ENCODE measurements at places on chromosomes 5 and 9.

GRCh38 chr5:78912085-78912771 lies 72.9 kb downstream of the ARSB start:
- no peak for DNase-seq

- no peak for DNase-seq
Measured at GRCh38 chr5:22354956-22355355, 498.2 kb downstream of the CDH12 start.

- no peak for DNase-seq
Measured at GRCh38 chr5:162654661-162655405, 587.3 kb downstream of the GABRG2 start.

DNA sequence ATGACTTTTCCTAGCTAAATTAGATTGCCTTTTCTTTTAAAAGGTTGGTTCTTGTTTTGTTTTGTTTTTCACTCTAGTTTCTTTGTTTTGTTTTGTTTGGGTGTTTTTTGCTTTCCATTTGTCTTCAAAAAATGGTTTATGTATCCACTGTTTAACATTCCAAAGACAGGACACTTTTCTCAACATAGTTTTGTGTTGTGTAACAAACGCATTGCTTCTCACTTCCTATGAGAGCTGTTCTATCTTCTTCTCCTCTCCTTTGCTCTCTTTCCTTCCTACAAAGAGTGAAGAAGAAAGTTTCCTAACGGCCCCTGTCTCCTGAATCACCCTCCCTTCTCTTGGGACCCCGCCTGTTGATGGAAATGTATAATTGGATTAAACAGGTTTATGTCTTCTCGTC lies 539.7 kb downstream of the ACTL7B start:
- no peak for DNase-seq

- no peak for DNase-seq
Measured at GRCh38 chr9:121447321-121447834, 52.3 kb downstream of the GGTA1 start.

DNA sequence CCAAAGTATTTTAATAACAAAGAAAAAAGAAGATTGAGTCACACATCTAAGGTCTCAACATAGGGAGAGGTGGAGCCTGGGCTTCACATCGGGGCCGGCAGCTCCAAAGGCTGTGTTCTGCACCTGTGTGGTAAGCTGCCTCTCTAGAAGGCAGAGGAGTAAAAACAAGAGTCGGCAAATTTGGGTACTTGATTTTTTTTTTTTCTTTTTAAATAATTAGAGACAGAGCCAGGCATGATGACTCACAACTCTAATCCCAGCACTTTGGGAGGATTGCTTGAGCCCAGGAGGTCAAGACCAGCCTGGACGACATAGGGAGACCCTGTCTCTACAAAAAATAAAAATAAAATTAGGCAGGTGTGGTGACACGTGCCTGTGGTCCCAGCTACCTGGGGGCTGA lies 4.7 kb downstream of the URM1 start:
- no peak for DNase-seq

DNA sequence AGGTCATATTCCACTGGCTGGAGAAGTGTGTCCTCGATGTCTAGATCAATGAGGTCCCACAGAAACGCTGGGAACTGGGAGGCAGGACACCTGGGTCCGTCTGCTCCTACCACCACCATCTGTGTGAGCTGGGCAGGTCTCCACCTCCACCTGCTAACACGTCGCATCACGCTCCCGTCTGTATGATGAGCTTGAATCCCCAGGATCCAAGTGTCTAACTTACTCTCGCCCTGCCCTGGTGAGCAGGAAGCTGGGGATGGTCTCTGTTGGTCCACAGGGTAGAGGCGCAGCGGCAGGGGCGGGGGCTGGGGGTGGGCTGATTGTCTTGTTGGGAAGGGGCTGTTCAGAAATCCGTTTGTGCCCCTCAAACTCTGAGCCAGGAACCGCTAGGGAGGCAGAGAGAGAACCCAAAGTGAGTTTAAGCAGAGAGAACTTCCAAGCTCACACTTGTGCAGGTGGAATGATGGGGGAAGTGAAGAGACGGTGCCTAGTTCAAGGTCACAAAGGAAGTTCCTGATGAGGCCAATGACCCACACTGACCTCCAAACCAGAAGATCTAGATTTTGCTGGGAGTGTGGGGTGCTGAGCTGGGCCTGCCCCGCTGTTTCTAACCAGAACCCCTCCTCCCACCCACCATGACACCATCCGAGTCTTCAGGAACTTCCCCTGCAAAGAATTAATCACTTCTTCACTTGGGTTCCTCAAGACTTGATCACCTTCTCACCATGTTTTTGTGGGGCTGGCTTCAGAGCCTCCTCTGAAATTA lies 21.1 kb downstream of the ORM2 start:
- no peak for DNase-seq

- DNase-seq, result no peak
Measured at GRCh38 chr5:139222346-139222745, 24.2 kb upstream of the SIL1 start.
